Muscle of back (tissue), 13 donors: ENCODE measurements at places on chromosomes 7 and 10. TPM values are rescaled to one million over a fixed set of nuclear protein-coding genes. Genes with fewer than 3 reads are reported as not detected.

DNA sequence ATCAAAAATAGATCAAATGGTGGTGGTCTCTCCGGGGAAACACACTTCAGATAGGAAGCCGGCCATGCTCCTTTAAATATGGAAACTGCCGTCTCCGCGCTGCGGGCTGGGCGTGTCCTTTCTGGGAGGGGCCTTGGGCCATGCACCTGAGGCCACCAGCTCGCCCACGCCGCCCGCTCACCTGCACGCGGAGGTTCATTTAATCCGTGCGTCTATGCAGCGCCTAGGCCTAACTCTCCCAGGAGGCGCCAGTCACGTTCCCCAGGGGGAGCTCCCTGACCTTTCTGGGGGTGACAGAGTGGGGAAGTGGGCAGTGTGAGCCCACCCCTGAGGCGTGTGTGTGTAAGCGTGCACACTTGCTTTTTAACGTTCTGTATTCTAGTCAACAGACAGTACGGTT lies 64.0 kb downstream of the C10orf143 start:
- no peak for DNase-seq

Gene SFTPA2
- polyA plus RNA-seq = not detected

DNA sequence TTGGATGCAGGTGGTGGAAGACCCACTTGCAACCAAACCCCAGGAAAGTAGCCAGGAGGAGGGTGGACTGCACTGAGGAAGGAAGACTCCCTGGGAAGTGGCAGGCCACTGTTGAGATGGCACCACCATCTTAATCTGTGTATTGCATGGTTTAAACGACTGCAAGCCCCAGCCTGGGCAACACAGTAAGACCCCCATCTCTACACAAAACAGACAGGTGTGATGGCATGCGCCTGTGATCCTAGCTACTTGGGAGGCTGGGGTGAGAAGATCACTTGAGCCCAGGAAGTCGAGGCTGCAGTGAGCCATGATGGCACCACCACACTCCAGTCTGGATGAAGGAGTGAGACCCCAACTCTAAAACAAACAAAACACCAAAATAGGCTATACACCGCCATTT lies 9.7 kb upstream of the BCL7B start:
- DNase-seq = no peak

DNA sequence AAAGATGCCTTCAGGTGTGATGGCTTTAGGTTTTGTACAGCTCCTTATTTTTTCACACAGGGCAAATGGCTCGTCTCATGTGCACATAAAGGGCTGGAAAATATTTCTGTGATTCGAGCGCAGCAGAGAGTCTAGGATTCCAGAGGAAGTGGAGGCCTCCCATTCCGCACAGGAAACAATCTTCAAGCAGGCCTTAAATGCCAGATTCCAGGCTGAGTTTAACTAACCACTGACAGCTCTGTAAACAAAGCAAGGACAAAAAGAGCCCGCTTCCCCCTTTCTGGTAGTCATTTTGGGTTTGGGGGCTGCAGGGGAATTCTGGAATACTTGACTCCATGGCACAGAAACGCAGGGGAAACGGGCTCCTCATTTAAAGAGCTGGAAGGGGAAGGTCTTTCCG lies 87.2 kb downstream of the CALD1 start:
- DNase-seq = peak; percentile 84

DNA sequence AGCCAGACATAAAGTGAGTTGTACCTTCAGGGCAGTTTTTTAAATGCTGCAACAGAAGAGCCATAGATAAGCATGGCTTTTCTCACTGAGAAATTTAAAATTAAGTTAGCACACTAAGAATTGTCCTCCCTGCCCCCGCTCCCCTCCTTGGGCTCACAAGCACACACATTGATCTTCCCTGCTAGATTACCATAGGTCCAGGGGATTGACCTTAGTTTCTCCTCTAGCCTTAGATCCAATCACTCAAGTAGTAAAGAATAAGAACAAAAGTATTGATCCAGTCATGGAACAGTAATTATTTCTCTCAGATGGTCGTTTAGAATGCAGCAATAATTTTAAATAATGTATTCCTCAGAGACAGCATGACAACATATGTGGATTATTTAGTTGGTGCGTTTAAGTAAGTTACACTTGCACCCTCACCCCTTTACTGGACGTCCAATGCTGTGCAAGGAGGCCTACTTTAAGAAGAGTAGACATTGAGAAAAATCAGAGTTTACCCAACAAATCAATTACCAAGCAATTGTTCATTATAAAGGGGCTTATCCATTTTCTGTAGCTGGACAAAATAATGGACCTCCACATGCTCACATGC lies 683.5 kb upstream of the GALNT17 start:
- DNase-seq = no peak

Gene GDF10
- polyA plus RNA-seq = 0.55 TPM

Gene SAMD9
- 4.1 TPM for polyA plus RNA-seq

Gene CFAP69
- polyA plus RNA-seq = 2.2 TPM

Gene AZGP1
- 0.79 TPM for polyA plus RNA-seq
